ENCODE measurements at places on chromosomes 3 and 15.

DNA sequence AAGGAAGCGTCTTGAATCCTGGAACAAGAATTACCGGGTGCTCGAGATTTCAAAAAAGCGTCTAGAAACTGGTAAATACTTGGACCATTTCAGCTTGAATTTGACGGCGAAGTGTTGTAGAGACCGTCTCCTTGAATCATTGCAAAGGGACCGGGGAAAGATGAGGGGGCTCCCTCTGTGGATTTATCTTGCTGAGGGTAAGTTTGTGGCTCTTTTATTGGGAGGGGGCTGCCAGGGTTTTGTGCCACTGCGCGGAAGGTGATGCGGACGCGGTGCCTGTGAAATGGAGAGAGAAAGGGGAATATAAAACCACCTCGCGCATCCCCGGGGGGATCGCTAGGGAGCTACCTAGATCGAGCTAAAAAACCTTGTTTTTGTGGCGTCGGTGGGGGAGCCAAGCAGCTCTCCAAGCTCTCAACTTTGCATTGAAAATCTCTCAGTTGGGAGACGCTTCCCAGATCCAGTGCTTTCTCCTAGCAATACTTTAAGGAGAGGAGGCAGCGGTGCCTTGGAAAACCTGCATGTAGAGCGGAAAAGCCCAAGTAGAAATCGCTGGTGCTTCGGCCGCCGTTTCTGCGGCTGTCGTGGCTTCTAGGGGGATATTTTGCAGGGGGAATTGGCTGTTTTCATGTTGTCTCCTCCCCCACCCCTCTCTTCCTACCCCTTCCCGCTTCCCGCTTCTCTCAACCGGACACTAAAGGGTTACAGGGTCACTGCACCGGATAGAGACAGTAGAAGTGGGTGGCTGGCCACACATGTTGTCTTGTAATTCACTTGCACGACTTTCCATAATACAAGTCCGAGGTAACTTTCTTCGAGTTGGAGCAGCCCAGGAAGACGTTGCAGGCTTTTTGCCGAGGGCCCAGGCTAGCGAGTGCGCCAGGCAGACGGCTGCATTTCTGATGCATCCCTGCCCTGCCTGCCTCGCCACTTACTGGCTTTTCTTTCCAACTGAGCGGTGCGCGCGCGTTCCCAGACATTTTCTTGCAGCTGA, 187.6 kb downstream of the NLGN1 start:
- no peak for DNase-seq

DNA sequence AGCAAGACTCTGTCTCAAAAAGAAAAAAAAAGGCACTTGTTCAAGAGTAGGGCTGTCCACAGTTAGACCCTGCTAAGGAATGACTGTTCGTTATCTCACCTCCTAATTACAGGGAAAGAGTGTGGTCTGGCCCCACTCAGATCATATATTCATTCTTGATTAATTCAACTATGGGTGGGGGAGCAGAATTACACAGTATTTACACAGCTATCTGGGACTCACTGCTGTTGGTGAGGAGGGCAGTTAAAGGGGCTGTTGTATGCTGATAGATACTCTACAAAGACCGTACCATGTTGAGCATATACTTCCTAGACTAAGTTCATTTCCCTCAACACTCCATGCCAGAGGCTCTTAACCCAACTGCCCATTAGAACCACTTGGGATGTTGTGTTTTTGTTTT, 3.8 kb upstream of the ZNF620 start:
- no peak for DNase-seq

GRCh38 chr3:138638641-138639040, 30.1 kb downstream of the FAIM start:
- DNase-seq: no peak

GRCh38 chr3:31831591-31831990, 149.5 kb downstream of the OSBPL10 start:
- no peak for DNase-seq

DNA sequence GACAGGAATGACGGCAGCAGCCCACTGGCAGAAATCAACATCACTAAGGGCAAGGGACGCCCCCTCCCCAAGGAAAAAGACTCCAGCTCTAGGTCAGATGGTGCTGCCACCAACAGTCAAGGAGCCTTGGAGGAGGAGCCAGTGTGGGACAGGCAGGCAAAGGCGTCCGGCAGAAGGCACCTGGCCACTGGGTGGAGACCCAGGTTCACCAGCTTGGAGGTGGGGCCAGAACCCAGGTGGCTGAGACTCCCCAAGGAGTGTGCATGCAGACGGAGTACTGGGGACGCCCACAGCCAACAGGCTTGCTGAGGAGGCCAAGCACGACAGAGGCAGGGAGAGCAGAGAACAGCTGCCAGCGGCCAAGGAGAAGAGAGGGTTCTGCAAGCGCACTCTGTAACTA, 35.2 kb downstream of the PTPN23 start:
- DNase-seq: no peak

- no peak for DNase-seq
Observed at GRCh38 chr3:13010780-13011572, 62.3 kb downstream of the IQSEC1 start.

DNA sequence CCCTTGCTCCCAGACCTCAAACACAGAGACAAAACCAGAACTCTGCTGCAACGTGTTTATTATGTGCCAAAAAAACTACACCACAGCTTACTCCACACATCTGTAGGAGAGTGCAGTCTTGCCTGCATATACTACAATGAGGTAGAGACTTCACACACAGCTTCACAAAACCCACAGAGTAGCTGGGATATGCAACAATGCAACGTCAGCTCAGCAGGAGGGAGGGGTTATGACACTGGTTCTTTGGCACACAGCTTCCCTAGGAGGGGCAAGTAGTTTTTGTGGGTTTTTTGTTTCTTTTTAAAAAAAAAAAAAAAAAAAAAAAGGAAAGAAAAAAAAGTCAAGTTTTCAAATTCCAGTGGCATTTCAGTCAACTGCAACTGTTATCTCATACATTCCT, 2.9 kb upstream of the RPS17 start:
- no peak for DNase-seq

GRCh38 chr15:52733088-52733487, 53.9 kb upstream of the ATOSA start:
- no peak for DNase-seq

DNA sequence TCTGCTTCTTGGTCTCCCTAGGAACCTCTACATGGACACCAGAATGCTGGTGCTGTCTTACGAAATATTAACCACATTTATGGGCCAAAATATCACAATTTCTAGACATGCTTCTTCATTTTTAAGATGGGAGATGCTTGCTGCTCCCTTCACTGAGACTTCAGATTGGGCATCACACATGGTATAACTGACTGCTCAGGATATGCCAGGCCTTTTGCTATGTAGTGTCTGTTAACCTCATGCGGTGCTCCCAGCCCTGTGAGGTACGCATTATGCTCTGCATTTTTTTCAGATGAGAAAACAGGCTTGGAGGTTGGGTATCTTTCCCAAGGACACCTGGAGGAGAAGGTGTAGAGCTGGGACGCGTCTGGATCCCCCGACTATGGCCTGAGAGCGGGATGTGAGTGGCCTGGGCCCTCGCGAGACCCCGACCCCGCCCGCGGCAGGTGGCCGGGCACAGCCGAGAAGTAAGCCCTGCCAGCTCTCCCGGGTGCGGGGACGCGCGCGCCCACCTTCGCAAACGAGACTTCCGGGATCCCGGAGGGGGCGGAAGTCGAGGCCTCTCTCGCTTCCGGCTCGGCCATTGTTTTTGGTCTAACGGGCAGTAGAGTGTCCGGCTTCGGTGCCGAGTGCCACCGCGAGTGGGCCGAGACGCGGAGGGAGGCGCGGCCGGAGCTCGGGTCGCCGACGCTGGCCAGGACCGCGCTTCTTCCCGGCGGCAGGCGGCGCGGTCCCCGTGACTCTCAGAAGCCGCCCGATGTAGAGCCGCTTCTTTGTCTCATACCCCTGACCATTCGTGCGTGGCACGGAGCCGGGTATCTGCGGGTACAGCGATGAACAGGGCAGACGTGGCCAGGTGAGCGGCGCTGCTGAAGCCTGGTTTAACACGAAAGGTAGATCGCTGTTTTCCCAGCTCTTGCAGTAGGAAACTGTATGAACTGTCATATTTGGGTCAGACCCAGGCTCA, at the start of gene ZKSCAN7:
TSS of gene ZKSCAN7 (plus strand) at position 568 of the 967 bp plus-strand sequence. CDS start 1,855 bp downstream, outside the sequence.
- DNase-seq: peak; percentile 66

GRCh38 chr15:39597751-39598185, 16.9 kb downstream of the THBS1 start:
- DNase-seq: no peak

All from stimulated activated naive B cell treated with anti-CD40 and anti-IgM and Interleukin-4, amounts not matched to agents 10 μg/mL and 1 μg/mL and 100 μg/mL, for 72 hours (primary cell).